Kidney epithelial cell (primary cell): ENCODE measurements at places on chromosomes 4 and X. TPM values are rescaled to one million over a fixed set of nuclear protein-coding genes. Genes with fewer than 3 reads are reported as not detected.

DNA sequence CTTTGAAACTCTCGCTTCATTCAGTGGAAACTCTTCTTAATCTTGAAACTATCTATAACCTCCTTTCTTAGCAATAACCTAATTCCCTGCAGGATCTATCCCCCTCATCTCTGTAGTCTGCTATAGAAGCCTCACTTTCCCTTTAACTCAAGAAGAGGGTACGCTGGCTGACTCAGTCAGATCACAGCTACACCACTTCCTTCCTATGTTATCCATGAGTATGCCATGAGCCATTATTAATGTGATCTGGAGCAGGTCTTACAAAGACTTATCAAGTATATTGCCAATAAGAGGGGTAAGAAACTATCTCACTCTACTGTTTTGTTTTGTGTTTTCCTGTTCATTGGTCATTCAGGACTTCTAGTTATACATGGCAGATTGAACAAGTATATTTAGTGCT lies 165.3 kb downstream of the PJA1 start:
- DNase-seq, result no peak

GRCh38 chrX:7077241-7078230 lies 70.0 kb upstream of the STS start:
- DNase-seq, result no peak

- no peak for DNase-seq
Measured at GRCh38 chrX:64186974-64187761, 18.3 kb downstream of the AMER1 start.

MSX1 gene
- 1.0 and 1.6 TPM in 2 replicates for total RNA-seq

PNMA6F gene
- not detected in 2 replicates for total RNA-seq

ZNF185 gene
- 39.2 and 45.4 TPM in 2 replicates for total RNA-seq
